ENCODE measurements at places on chromosomes 12 and 14.

DNA sequence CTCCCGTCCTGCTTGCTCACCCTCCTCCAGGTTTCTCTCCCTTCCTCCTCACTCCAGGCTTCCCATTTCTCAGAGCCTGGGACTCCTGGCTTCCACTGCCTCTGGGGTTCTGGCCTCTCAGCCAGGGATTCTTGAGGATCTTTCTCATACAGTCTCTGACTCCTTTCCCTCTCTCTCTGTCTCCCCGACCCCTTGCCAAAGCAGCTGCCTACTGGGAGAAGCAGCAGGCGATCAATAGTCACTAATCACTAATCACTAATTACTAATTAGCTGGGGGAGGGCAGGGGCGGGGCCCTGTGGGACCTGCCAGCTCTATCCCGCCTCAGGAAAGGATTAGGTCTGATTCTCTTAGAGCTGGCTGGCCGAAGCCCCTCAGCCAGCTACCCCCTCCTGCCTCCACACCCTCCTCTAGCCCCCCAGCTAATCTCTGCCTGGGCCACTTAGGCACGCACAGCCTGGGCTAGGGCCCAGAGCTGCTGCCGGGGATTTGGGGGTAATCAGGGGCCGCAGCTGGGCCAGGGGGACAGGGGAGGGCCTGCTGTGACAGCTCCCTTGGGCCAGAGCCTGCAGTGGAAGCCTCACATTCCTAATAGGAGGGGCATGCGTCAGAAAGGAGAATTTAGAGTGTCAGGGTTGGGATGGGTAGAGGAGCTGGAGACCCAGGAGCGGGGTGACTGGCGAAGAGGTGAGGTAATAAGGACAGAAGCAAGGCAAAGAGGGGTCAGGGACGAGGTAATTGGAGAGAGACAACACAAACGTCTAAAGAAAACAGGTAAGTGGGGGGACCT is 2.8 kb downstream of the NXPH4 start:
- no peak for DNase-seq

DNA sequence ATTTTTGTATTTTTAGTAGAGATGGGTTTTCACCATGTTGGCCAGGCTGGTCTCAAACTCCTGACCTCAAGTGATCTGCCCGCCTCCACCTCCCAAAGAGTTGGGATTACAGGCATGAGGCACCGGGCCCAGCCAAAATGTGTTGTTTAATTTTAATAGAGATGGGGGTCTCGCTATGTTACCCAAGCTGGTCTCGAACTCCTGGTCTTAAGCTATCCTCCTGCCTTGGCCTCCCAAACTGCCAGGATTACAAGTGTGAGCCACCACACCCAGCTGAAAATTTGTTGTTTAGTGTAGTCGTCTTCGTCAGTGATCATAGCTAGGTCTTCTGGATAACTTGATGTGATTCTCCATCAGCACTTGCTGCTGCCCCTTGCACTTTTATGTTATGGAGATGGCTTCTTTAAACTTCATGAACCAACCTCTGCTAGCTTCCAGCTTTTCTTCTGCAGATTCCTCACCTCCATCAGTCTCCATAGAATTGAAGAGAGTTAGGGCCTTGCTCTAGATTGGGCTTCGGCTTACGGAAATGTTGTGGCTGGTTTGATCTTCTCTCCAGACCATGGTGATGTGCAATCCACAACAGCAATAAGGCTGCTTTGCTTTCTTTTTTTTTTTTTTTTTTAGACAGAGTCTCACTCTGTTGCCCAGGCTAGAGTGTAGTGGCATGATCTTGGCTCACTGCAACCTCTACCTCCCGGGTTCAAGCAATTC is 13.0 kb downstream of the ISCU start:
- no peak for DNase-seq

DNA sequence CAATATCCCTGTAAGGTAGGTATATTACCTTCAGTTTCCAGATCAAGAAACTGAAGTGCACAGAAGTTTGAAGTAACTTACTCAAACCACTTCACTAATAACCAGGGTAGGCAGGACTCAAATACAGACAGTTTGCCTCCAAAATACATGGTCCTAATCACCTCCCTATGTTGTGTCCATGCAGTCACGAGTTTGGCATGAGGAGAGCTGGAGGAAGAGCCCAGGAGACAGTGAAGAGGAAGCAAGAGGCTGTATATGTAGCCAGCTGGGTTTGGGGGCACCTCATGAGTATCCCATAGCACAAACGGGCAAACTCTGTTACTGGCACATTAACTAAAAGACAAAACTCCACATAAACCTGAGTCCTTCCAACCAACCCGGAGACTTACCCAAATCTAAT is 79.2 kb downstream of the DUSP16 start:
- no peak for DNase-seq

DNA sequence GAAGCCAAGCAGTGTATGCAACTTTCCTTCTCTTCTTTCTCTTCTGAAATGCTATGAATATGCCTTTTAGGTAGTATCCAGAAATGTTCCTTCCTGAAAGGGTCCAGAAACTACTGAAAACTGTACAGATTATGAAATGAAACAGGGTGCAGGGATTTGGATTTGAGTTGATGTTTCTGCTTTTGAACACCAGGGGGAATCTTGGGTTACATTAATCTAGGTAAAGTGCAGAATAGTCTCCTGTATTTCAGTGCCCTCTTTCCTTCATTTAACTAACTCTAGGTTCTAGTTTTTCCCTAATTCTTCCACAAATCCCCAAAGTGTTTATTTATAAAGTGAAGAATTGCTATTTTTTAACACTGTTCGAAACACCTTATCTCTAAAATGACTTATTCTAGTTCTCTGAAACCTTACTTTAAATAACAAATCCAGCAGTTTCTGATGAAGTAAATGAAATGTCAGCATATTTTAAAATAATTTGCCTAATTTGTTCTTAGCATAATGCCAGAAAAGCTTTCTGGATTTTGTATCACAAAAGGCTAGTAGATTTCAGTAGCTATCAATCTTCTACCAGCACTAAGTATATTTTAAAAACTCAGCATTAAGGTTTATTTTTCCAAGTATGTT is 111.9 kb downstream of the LRRK2 start:
- DNase-seq, result no peak

DNA sequence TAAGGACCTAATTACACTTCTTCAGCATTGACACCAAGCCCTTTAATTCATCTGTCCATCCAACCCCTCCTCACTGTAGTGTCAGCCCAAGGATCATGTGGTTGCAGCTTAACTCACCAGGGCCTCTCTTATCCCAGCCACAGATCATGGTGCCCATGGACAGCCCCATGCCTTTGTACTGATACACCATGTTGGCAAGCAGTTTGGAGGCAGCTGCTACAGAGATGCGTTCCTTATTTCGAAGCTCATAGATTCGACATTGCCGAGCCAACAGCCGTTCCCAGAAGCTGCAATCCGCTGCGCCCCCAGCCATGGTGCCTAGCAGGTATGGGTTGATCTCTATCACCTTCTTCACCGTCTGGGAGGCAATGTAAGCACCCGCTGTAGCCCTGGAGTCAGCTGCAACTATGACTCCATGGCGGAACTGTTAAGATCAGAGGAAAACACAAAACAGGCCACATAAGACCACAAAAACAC is 1.4 kb downstream of the PSMB5 start:
- DNase-seq, result no peak

DNA sequence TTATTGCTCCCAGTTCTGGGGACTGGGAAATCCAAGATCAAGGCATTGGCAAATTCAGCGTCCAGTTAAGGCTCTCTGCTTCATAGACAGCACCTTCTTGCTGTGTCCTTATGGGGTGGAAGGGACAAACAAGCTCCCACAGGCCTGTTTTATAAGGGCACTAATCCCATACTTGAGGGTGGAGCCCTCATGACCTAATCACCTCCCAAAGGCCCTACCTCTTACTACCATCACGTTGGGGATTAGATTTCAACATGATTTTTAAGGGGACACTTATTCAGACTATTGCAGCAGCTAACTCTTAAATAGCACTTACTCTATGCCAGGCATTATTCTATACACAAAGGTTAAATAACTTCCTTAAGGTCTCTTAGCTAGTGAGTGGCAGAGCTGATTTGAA is 17.3 kb downstream of the TOGARAM1 start:
- DNase-seq, result no peak

- DNase-seq, result no peak
Measured at GRCh38 chr14:24387009-24387345, 11.8 kb upstream of the NYNRIN start.

- no peak for DNase-seq
Measured at GRCh38 chr14:103404032-103404918, 19.1 kb downstream of the MARK3 start.

GRCh38 chr12:47904713-47905709 is at the start of gene VDR:
VDR (minus strand) TSS chr12:47904994; CDS start chr12:47879113, 25,881 bp downstream.
- peak; percentile 82 for DNase-seq

DNA sequence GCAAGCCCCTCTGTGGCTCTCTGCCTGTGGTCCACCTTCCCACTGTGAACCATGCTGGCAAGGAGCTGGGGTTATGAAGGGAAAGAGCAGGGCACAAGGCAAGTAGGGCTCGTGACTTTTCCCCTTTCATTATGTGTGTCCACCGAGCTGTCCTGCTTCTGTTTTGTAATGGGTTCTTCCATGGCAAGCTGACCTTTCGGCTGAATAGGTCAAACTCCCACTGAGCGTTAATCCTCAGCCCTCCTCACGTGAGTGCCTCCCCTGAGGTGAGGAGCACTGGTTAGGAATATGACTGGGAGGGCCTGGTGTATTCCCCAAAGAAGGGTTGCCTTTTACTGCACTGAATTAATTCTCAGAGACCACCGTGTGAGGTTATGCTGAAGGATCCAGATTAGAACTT is 424.3 kb downstream of the NPAS3 start:
- DNase-seq, result no peak

DNA sequence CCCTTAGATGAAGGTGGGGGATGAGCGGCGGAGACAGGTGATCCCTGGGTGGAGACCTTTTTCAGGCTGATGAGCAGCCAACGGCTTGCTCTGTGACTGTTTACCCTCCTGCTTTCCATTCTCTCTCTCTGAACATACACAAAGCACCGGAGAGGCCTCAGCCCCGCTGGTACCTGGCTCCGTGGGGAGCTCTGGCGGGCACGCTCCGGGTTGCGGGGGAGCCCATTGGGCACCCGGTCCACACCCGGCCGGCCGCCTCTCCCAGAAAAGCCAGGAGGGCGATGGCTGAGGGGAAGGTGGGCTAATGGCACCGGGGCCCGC is 545 bp downstream of the SMARCC2 start:
- DNase-seq, result peak; percentile 22

DNA sequence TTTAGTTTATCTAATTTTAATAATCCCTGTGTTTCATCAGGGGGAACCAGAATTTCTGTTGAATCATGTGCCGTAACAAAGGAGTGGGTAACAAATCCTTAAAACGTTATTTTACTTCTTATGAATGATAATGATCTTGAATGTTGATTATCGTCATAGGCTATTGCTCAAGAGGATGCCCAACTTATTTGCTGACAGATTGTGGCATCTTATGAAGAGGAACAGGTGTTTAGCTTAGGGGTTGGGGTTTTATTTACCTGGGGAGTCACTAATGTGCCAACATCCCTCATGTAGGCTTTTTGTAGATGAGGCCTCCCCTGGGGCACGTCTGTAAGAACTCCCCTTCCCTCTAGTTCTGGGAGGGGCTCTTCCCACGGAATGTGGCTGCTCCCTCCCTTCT is 32.4 kb upstream of the TMX1 start:
- no peak for DNase-seq

DNA sequence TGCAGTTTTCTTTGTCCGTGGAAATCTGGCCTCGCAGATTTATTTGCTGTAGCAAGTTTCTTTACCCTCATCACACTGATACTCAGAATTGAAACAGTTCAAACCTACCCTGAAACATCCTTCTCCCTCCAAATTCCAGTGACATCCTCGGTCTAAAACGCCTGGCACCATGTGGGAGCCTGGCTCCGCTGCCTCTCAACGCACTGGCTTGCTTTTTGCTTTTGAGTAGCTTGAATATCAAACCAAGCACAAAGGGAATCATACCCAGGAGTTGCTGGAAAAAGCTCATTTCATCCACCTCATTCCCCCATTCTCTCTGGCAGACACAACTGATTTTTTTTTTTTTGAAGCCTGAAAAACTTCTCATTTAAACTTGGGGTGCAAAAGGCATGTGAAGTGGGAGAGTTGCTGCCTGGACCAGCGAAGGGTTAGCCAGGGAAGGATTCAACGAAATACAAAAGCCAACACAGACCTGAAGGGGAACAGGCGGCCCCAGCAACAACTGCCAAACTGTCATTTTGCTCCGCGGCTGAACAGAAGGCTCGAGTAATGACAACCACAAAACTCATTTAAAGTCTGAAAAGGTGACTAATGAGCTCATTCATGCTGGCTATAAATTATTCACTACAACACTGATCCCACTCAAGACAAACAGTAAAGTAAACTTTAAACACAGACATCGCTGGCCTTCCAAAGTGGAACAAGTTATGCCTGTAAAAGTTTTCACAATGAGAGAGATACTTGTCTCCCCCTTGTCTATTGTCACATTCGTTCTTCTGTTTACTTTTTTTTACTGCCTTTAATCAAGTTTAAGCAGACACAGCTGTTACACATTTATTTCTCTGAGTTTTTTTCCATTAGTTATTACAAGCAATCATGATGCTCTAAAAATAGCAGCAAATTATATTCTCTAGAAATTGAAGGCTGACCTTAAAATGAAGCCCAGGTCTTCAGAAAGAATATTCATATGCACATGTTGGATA is 12.5 kb upstream of the FOXN3 start:
- peak; percentile 85 for DNase-seq

- DNase-seq, result no peak
Measured at GRCh38 chr12:58034712-58035111, 93.3 kb downstream of the ATP23 start.

GRCh38 chr12:108788076-108788782 is 56.9 kb upstream of the CORO1C start:
- no peak for DNase-seq

DNA sequence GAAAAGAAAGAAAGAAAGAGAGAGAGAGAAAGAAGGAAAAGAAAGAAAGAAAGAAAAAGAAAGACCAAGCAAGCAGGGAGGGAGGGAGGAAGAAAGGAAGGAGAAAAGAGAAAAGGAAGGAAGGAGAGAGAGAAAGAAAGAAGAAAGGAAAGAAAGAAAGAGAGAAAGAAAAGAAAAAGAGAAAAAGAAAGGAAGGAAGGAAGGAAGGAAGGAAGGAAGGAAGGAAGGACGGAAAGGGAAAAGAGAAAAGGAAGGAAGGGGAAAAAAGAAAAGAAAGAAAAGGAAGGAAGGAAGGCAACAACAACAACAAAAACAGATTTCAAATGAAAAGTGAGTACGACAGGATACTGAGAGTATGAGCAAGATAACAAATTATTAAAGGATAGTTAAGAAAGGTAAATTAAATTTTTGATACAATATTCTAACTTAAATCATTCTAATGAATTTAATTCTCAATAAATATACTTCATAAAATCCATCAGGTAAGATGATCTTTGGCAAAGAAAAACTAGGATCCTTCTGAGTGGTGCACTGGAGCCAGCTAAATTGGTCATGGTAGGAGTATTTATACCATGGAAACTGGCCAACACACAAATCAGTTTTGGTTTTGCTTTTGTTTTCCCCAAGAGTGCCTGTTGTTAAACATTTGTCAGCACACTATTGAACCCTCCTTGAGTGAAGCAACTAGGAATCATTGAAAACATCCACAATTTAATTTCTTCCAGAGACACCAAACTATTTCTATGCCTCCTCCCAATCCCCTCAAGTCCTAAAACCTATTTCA is 56.1 kb upstream of the DYRK2 start:
- DNase-seq, result peak; percentile 32
